ENCODE measurements at places on chromosomes 11 and 22.
A peak's percentile ranks its signal among the peaks of the same experiment; 100 is the strongest.

DNA sequence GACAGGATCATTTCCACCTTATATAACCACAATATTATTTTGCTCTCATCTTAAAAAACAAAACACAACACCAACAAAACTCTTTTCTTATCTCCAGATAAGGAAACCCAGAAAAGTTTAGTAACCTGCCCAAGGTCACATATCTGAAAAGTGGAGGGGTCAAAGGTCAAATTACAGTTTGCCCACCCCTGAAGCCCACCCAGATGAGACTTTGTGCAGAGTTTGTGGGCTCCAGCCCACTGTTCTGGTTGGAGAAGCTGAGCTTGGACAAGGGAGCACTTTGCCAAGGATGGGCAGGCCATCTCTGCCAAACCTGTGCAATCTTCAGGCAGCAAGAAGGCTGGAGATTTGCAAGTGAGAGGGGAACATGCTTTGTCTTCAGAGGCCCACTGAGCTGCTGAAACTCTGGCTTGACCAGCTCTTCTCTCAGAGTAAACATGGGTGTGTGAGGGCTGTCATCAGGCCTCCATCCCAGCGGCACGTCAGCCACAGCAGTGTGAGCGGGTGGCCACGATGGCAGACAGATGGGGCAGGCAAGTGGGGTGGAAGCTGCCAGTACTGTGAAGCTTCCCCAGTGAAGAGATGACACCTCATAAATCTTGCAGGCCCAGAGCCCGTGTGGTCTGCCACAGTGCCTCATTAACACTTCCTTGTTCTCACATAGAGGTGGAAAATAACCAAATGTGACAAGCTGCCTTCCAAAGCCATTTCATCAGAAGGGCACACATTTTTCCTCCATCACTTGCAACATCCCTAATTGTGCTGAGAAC is 111.8 kb downstream of the CCDC81 start:
- DNase-seq, result no peak

DNA sequence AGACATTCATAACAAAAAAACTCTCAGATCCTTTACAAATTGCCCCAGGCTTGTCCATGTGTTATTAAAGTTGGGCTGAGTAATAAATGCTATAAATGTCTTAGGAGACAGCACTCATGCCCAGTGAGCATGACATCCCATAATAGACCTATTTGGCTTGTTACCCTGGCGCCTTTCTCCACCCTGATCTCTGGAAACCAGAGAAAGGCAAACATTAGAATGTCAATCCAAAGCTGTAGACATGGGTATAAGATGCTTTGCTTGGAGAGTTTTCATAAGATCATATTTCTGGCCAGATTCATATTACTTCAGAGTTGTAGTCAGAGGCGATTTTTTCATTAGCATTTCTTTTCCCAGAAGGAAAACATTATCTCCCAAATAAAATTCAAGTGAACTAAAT is 161.3 kb upstream of the UBASH3B start:
- DNase-seq, result no peak

DNA sequence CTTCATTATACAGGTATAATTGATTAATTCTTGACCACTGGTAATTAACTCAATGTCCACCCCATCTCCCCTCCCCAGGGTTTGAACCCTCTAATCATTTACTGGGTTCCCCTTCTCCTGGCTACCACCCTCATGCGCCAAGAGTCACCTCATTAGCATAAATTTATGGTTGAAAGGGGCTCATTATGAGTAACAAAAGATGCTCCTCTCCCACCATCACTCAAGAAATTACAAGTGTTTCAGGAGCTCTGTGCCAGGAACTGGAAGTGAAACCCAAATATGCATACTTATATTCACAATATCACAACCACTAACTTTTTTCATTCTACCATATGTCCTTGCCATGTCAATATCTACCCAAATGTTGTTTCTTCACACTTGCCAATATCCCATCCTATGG is 7.8 kb upstream of the STIP1 start:
- no peak for DNase-seq

- no peak for DNase-seq
Measured at GRCh38 chr11:11313902-11314692, 39.0 kb downstream of the CSNK2A3 start.

- no peak for DNase-seq
Measured at GRCh38 chr11:48142889-48143288, 73.7 kb upstream of the OR4B1 start.

DNA sequence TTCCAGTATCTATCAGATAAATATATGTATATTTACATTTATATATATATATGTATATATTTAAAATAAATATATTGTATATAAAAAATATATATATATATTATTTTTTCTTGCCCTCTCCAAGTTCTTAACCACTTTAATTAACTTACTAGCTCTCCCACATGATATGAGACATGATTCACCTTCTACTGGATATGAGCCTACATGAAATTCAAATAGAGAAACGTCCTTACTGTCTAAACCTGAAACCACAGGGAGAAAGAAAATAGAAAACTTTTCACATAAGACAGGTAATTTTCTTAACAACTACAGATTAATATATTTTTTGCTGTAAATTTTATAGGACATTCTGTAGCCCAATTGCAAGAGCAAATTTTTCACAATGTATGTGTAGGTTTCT is 391.6 kb downstream of the ETS1 start:
- no peak for DNase-seq

GRCh38 chr11:64126796-64127195 is 39.1 kb downstream of the MACROD1 start:
- DNase-seq, result no peak

DNA sequence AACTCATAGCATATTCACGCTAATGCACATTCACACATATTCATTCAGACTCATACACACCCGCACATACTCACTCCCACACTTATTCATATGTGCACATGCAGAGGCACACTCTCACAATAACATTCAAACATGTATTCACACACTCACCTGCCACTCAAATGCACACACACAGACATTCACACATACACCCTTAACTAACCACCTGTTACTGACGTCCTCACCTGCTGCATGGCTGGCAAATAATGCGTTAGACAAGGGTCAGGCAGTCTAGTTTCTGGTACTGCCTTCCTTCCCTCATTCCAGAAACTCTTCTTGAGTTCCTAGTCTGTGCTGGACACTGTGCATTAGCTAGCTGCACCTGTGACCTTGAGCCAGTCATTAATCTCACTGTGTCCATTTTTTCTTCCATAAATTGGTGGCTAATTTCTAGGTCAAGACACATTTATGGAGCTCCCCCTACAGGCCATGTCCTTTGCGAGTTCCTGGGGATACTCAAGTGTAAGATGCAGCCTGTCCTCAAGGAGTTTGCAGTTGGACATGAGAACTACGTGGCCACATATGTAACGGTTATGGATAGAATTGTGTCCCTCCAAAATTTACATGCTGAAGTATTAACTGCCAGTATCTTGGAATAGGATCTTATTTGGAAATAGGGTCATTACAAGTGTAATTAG is 34.5 kb upstream of the SEZ6L start:
- no peak for DNase-seq

GRCh38 chr22:38218661-38219622 is 17.1 kb downstream of the MAFF start:
- DNase-seq, result no peak

DNA sequence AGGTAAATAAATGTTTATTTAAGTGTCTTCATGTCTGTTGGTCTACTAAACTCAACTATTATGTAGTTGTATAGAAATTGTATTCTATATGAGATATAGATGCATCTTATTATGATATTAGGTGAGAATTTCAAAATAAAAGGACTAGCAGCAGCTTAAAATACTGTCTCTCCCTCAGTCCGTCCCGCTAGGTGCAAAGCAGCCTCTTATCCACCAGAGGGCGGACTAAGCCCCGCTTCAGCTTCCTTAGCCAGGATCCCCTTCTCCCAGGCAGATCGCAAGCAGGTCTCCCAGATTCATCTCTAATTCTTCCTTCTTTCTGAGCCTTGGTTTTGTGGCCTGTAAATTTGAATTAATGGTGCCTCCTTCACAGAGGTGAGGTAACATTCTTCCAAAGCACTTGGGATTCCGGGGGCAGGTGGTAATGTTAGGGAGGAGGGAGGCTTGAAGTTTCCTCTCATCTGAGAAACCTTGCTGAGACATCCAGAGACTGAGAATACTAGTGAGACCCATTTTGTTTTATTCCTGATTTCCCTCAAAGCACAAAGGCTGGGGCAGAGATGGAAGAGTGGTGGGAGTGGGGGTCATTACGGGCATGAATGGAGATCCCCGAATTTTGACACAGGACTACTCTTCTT is 13.5 kb upstream of the INSC start:
- peak; percentile 32 for DNase-seq

- DNase-seq, result no peak
Measured at GRCh38 chr11:2314525-2315394, 12.9 kb downstream of the TSPAN32 start.
